ENCODE measurements at places on chromosomes 3 and 15. TPM values are rescaled to one million over a fixed set of nuclear protein-coding genes. Genes with fewer than 3 reads are reported as not detected.

Gene CRYGS
- 0.65 TPM for total RNA-seq

Gene MOBP
- total RNA-seq: not detected

Gene RASGRF1
- not detected for total RNA-seq

Gene MKRN2
- total RNA-seq: 47.1 TPM

Gene SOX14
- total RNA-seq: not detected

Gene WDR76
- 15.6 TPM for total RNA-seq

Gene C3orf49
- total RNA-seq: not detected

Gene DLEC1
- total RNA-seq: not detected

Gene PPP1R14D
- total RNA-seq: not detected

Gene ACKR4
- 0.32 TPM for total RNA-seq

Gene ZNF774
- 0.97 TPM for total RNA-seq

Gene KBTBD8
- total RNA-seq: 4.5 TPM

Gene SAXO2
- 0.46 TPM for total RNA-seq

Gene RPS17
- 1,429 TPM for total RNA-seq

Gene CAMK2N2
- total RNA-seq: not detected

Gene CADPS
- under 0.01 TPM for total RNA-seq

Gene CD200R1
- not detected for total RNA-seq

Gene IGF2BP2
- total RNA-seq: 48.1 TPM

Gene GABRB3
- total RNA-seq: 0.32 TPM

Gene OIP5
- total RNA-seq: 9.7 TPM

Gene WNT7A
- total RNA-seq: not detected

Gene PPCDC
- total RNA-seq: 18.2 TPM

Gene APOD
- total RNA-seq: 1.3 TPM

Gene C3orf22
- not detected for total RNA-seq

Gene LARP6
- total RNA-seq: 14.4 TPM

Gene LZTFL1
- 14.9 TPM for total RNA-seq

Gene RAD18
- 15.7 TPM for total RNA-seq

Gene ARMC8
- 59.0 TPM for total RNA-seq

Gene CPLX3
- total RNA-seq: not detected

Gene THRB
- total RNA-seq: not detected

Gene GOLGA6L6
- total RNA-seq: not detected

Gene CAND2
- 5.5 TPM for total RNA-seq

Gene TGM5
- not detected for total RNA-seq

Gene TADA3
- total RNA-seq: 32.7 TPM

Gene PIERCE2
- 0.61 TPM for total RNA-seq

Gene SPSB4
- total RNA-seq: under 0.01 TPM

Gene RLBP1
- not detected for total RNA-seq

Gene CAMK1
- 39.6 TPM for total RNA-seq

Gene GREM1
- 0.32 TPM for total RNA-seq

Gene RIOX2
- 27.3 TPM for total RNA-seq

Gene CTXN2
- not detected for total RNA-seq

Gene NIPA2
- total RNA-seq: 74.1 TPM

Gene GOLGA6L10
- total RNA-seq: 0.15 TPM
